CD8-positive, alpha-beta memory T cell (primary cell): ENCODE measurements at places on chromosomes 13 and 19.

- H3K27ac ChIP-seq = no peak overlapping the region
- H3K4me3 ChIP-seq = no peak overlapping the region
- no peak for DNase-seq
These were observed 210.4 kb upstream of the SOX1 start for GRCh38 chr13:111856571-111856970.

DNA sequence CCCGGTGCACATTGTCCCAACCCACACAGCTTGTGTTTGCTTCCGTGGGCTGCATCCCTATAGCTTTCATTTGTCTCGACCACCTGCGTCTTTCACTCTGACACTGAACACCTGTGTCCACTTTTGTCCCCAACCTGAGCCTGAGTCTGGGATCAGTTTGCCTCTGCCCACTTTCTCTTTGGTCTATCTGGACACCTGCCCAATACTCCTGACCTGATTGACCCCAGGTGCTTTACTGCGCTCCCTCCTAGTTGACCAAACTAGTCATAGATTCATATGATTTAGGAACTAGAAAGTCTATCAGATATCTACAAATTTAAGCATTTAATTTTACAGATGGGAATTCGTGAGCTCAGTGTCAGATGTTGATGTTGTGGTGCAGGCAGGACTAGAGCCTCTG is 209.9 kb downstream of the DCT start:
- no peaks in the 10 kb centered on the region for H3K4me1 ChIP-seq
- H3K36me3 ChIP-seq = no peaks in the 10 kb centered on the region
- no peak for DNase-seq
- no peaks in the 10 kb centered on the region for H3K27me3 ChIP-seq

GRCh38 chr19:38323291-38323690 is 3.6 kb downstream of the KCNK6 start:
- peaks cover 27% of the 10 kb centered on the region for H3K4me1 ChIP-seq
- H3K27me3 ChIP-seq = no peaks in the 10 kb centered on the region
- DNase-seq = no peak
- peaks cover 7% of the 10 kb centered on the region for H3K36me3 ChIP-seq
- no peak overlapping the region for H3K4me3 ChIP-seq
- H3K27ac ChIP-seq = no peak overlapping the region

GRCh38 chr13:94674609-94675348 is 37.6 kb downstream of the SOX21 start:
- peaks cover 4% of the 10 kb centered on the region for H3K27me3 ChIP-seq
- no peaks in the 10 kb centered on the region for H3K36me3 ChIP-seq
- H3K27ac ChIP-seq = no peak overlapping the region
- no peaks in the 10 kb centered on the region for H3K4me1 ChIP-seq
- peak; percentile 2 for DNase-seq

- H3K4me1 ChIP-seq = no peaks in the 10 kb centered on the region
- H3K4me3 ChIP-seq = no peak overlapping the region
- no peaks in the 10 kb centered on the region for H3K27me3 ChIP-seq
- DNase-seq = no peak
- no peaks in the 10 kb centered on the region for H3K36me3 ChIP-seq
- H3K27ac ChIP-seq = no peak overlapping the region
These were observed 332.8 kb upstream of the MIR17HG start for GRCh38 chr13:91014696-91015095.

- no peak overlapping the region for H3K4me3 ChIP-seq
- H3K27me3 ChIP-seq = no peaks in the 10 kb centered on the region
- H3K36me3 ChIP-seq = no peaks in the 10 kb centered on the region
- H3K4me1 ChIP-seq = no peaks in the 10 kb centered on the region
- no peak for DNase-seq
These were observed 48.2 kb upstream of the KPNA3 start for GRCh38 chr13:49840675-49841074.

DNA sequence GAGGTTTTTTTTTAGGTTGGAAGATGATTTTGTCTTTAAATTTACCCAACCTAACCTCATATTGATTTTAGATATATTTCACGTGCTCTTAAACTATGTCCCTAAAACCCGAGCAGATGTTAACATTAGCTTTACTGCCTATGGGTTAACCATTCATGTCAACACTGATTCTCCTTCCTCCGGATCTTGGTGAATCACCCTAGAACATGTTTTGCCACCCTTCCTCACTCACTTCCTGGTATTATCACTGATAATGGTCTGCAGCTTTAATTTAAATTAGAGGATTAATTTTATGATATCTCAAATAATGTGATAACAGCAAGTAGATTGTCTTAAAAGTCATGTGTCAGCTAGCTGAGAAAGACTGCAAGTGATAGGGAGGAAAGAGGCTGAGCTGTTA is 31.9 kb downstream of the HTR2A start:
- H3K4me1 ChIP-seq = no peaks in the 10 kb centered on the region
- H3K27me3 ChIP-seq = no peaks in the 10 kb centered on the region
- H3K36me3 ChIP-seq = no peaks in the 10 kb centered on the region
- no peak for DNase-seq
- no peak overlapping the region for H3K4me3 ChIP-seq

GRCh38 chr13:73924607-73925006 is 209.6 kb downstream of the KLF12 start:
- no peak overlapping the region for H3K4me3 ChIP-seq
- H3K27ac ChIP-seq = no peak overlapping the region
- H3K4me1 ChIP-seq = peaks cover 31% of the 10 kb centered on the region
- H3K27me3 ChIP-seq = no peaks in the 10 kb centered on the region
- no peak for DNase-seq
- no peaks in the 10 kb centered on the region for H3K36me3 ChIP-seq

DNA sequence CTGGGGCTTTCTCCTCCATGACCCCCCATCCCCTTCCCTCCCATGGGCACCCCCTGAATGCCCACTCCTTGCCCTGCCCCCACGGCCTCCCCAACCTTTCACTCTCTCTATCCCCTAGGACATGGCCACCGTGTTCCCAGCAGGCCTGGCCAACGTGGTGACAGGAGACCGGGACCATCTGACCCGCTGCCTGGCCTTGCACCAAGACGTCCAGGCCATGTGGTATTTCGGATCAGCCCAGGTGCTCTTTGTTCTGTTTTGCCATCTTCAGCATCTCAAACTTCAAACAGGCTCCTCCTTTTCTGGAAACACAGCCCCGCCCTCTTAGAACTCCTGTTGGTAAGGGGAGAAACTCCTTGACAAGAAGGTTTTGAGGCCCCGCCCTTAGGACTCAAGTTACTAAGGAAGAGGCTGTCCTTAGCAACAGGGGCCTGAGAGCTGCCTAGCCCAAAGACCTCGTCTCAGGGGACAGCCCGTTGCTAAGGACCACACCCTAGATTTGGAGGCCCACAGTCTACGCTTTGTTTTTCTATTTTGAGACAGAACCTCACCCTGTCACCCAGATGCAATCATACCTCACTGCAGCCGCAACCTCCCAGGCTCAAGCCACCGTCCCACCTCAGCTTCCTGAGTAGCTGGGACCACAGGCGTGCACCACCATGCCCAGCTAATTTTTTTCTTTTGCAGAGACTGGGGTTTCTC is 5.1 kb upstream of the FLT3LG start:
- H3K4me1 ChIP-seq = peaks cover 65% of the 10 kb centered on the region
- H3K27me3 ChIP-seq = no peaks in the 10 kb centered on the region
- peak overlapping the region; percentile 89 for H3K27ac ChIP-seq
- peak overlapping the region; percentile 34 for H3K4me3 ChIP-seq

DNA sequence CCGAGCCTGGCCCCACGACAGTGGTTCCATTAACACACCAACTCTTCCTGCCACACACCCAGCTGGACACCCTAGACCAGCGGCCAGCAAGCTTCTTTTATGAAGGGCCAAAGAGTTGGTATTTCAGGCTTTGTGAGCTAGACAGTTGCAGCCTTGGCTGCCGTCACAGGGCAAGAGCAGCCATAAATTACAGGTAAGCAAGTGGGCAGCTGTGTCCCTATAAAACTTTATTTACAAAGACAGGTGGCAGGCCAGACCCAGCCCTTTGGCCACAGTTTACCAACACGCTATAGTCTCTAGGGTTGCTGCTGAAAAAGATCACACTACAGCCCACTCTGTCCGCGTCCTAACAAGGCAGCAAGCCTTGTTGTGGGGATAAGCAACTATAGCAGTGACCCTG is 13.3 kb downstream of the ELL start:
- no peaks in the 10 kb centered on the region for H3K36me3 ChIP-seq
- H3K27me3 ChIP-seq = no peaks in the 10 kb centered on the region
- H3K4me3 ChIP-seq = no peak overlapping the region
- no peak for DNase-seq
- no peak overlapping the region for H3K27ac ChIP-seq

- H3K4me1 ChIP-seq = no peaks in the 10 kb centered on the region
- no peak overlapping the region for H3K27ac ChIP-seq
- no peak for DNase-seq
- no peak overlapping the region for H3K4me3 ChIP-seq
- no peaks in the 10 kb centered on the region for H3K27me3 ChIP-seq
- no peaks in the 10 kb centered on the region for H3K36me3 ChIP-seq
These were observed 70.0 kb upstream of the GTF3A start for GRCh38 chr13:27354379-27354778.

GRCh38 chr13:91154558-91155353 is 192.7 kb upstream of the MIR17HG start:
- no peak for DNase-seq
- no peaks in the 10 kb centered on the region for H3K27me3 ChIP-seq
- H3K36me3 ChIP-seq = no peaks in the 10 kb centered on the region
- no peaks in the 10 kb centered on the region for H3K4me1 ChIP-seq
- H3K4me3 ChIP-seq = no peak overlapping the region

- H3K36me3 ChIP-seq = no peaks in the 10 kb centered on the region
- no peak overlapping the region for H3K4me3 ChIP-seq
- H3K27ac ChIP-seq = no peak overlapping the region
- peaks cover 37% of the 10 kb centered on the region for H3K4me1 ChIP-seq
- no peak for DNase-seq
These were observed 9.5 kb upstream of the MBNL2 start for GRCh38 chr13:97212601-97213040.

- no peak for DNase-seq
- H3K27ac ChIP-seq = no peak overlapping the region
- peaks cover 8% of the 10 kb centered on the region for H3K4me1 ChIP-seq
- no peak overlapping the region for H3K4me3 ChIP-seq
These were observed 2.5 kb upstream of the NR2F6 start for GRCh38 chr19:17248011-17248776.

GRCh38 chr13:98652721-98653462 is 76.0 kb upstream of the STK24 start:
- no peak for DNase-seq
- no peaks in the 10 kb centered on the region for H3K4me1 ChIP-seq
- H3K27me3 ChIP-seq = no peaks in the 10 kb centered on the region
- H3K36me3 ChIP-seq = no peaks in the 10 kb centered on the region
- no peak overlapping the region for H3K4me3 ChIP-seq

DNA sequence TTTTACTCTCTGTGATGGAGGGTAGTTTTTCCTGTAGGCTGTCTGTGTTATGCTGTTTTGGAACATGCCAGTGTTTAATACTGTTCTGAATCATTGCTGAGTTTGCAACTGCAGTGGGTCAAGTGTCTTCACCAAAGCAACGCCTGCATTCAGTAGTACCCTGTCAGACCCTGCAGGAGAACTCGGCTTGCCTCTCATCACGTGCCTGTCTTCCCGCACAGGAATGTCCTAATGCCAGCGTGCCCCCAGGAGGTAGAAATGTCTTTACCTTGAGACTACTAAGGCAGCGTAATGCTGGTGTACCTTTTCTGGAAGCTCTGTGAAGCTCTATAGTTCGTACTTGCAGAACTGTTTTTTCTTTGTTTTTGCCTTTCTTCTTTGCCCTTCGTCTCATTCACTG is 42.3 kb downstream of the POLR1D start:
- no peak overlapping the region for H3K27ac ChIP-seq
- no peaks in the 10 kb centered on the region for H3K27me3 ChIP-seq
- peaks cover 4% of the 10 kb centered on the region for H3K36me3 ChIP-seq
- no peaks in the 10 kb centered on the region for H3K4me1 ChIP-seq
- H3K4me3 ChIP-seq = no peak overlapping the region

DNA sequence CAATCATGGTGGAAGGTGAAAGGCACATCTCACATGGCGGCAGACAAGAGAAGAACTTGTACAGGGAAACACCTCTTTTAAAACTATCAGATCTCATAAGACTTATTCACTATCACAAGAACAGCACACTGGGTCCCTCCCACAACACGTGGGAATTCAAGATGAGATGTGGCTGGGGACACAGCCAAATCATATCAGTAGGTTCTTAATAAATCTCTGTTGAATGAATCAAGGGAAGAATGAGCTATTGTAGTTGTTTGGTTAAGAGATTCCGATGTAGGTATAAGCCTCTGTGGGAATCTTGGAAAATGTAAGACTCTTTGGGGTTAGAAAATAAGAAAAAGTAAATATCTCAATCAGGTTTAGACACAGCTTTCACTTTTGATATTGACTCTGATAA is 400.2 kb downstream of the KCNRG start:
- H3K36me3 ChIP-seq = no peaks in the 10 kb centered on the region
- no peaks in the 10 kb centered on the region for H3K4me1 ChIP-seq
- H3K27me3 ChIP-seq = no peaks in the 10 kb centered on the region
- H3K27ac ChIP-seq = no peak overlapping the region
- DNase-seq = no peak

DNA sequence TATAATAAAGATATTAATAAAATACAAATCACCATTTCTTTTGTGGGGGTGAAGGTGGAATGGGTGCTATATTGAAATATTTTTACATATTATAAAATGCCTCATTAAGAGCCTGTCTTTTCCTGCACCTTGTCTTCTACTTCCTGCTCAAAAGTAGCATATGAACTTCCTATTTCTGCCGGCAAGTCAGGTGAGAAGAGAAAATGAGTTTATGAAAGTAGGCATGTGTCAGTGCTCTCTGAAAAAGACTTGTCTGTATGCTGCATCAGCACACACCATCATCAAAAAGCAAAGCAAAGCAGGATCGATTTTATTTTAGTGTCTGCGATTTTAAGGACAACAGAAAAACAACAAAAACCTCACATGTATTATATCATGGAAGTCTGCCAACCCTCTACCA is 114.2 kb downstream of the RAP2A start:
- no peaks in the 10 kb centered on the region for H3K36me3 ChIP-seq
- H3K4me1 ChIP-seq = no peaks in the 10 kb centered on the region
- no peak overlapping the region for H3K27ac ChIP-seq
- no peak for DNase-seq
- H3K27me3 ChIP-seq = no peaks in the 10 kb centered on the region
- no peak overlapping the region for H3K4me3 ChIP-seq

DNA sequence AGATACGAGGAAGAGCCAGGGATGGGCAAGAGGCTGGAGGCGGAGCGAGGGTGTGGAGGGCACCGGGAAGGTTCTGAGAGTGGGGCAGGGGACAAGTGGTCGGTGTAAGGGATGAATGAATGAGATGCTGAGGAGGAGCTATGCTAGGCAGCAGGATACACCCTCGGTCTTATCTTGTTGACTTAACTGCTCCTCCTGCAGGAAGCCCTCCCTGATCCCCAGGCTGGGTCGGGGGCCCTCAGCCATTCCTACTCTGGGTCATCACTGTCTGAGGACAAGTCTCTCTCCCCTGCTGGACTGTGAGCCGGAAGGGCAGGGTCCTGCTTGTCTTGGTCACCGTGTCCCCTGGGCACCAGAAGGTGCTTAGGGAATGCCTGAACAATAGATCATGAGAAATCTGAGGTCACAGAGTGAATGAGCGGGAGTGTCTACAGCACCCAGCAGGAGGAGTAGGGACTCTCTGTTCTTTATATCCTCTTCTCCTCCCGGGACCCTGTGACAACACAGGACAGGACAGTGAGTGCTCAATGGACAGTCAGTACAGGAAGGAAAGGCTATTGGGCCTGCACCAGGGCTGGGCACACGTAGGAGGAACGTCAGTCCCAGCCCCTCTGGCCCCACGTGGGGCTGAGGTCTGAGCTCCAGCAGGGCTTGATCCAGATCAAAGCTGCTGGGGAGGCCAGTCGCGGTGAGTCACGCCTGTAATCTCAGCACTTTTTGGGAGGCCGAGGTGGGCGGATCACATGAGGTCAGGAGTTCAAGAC is 6.5 kb downstream of the NKPD1 start:
- H3K27ac ChIP-seq = no peak overlapping the region
- peaks cover 6% of the 10 kb centered on the region for H3K27me3 ChIP-seq
- peak overlapping the region; percentile 45 for H3K4me3 ChIP-seq
